ENCODE measurements at places on chromosomes 2 and 18. TPM values are rescaled to one million over a fixed set of nuclear protein-coding genes. Genes with fewer than 3 reads are reported as not detected.

Gene CCDC150
- total RNA-seq: 20.9 TPM

Gene MBP
- 101 TPM for total RNA-seq

DNA sequence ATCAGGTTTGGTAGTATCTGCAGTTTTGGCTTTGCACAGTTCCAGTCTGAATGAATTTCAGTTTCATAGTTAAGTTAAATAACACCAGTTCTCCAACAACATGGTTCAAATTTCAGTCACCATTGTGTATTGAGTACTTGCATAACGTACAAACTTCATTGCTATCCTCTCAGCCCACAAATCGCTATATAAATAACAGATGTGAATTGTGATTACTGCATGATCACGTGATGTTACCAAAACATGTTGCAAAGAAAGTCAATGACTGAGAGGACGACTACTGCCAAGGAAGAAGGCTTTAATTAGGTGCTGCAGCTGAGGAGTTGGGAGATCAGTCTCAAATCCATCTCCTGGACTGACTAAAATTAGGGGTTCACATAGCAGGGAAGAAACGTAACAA, 48.2 kb downstream of the COL4A4 start:
- H3K4me3 ChIP-seq: no peak overlapping the region
- peaks cover 5% of the 10 kb centered on the region for H3K4me1 ChIP-seq
- H3K27ac ChIP-seq: no peak overlapping the region
- peaks cover 27% of the 10 kb centered on the region for H3K27me3 ChIP-seq

DNA sequence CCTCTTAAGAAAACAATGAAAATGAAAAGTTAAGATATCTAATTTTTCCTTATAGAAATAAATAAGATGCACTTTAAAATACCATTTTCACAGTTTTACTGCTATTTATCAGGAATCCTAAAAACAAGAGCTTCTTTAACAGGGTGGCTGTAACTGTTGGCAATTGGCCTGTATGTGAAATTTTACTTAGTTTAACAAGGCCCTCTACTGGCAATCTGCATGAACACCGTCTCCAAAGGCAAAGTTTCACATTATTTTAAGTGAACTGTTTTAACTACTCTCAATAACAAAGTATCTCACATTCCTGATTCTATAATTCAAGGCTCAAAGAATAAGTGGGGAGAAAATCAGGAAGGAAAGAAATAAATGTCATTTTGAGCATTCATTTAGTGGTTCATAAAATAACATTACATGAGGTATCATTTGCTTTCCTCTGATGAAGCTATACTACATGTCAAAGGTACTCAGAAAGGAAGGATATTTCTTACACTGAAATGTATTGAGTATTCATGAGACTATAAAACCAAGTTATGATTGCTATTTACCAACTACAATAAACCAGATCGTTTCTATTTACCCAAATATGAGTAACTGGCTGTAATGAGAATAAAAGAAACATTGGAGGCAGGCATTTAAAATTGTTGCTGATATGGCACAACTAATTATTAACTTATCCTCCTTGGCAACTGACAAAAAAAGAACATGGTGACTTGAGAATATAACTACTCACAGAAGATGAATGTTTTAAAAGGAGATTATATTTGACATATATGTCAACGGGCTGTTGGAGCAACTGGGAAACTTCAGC, 7.0 kb downstream of the NCKAP5 start:
- no peaks in the 10 kb centered on the region for H3K36me3 ChIP-seq
- DNase-seq: no peak
- H3K4me1 ChIP-seq: no peaks in the 10 kb centered on the region
- H3K27ac ChIP-seq: no peak overlapping the region

Gene GPR155
- 12.6 TPM for total RNA-seq
